Kidney glomerular epithelial cell (primary cell): ENCODE measurements at places on chromosomes 16 and 17.

- DNase-seq: no peak
Observed at GRCh38 chr16:50479771-50480170, 68.4 kb upstream of the NKD1 start.

DNA sequence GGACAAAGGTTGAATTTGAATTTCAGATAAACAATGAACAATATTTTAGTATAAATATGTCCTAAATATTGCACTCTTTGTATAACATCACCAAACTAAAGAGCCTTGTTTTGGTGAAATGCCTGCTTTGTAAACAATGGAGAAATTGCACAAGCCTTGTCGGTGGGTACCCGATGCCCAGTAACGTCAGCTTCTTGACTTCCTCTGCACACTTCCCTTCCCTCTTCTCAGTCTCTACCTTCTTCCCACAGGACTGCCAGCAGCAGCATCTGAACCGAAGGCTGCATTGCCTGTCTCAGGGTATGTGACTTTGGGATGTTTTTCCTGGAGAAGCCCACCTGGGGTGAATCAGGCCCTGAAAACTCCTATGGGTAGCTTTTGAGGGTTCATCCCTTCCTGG is 113.9 kb downstream of the UTP18 start:
- no peak for DNase-seq

DNA sequence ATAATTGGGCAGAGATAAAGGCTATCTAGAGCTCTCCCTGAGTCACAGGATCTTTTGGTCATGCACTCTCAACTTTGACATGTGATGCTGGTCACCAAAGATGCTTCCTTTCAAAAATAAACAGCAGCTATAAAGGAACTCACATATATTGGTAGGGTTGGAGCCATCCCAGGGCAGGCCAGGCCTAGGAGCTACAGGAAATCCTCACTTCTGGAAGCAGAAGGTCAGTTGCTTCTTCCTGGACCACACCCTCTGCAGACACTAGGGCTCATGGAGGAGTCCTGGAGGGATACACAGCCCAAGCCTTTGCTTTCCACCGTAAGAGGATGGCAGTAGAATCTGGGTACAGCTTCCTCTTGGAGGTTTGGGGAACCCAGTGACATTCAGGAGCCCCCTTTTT is 24.6 kb downstream of the SOST start:
- DNase-seq: no peak

GRCh38 chr17:44467108-44467507 is 36.1 kb downstream of the GPATCH8 start:
- DNase-seq: no peak

GRCh38 chr16:29900102-29900887 is at the start of gene ASPHD1:
ASPHD1 (plus strand) TSS chr16:29900488; CDS start chr16:29900972, 484 bp downstream.
- peak; percentile 88 for DNase-seq
